ENCODE measurements at places on chromosomes 5 and 9.

DNA sequence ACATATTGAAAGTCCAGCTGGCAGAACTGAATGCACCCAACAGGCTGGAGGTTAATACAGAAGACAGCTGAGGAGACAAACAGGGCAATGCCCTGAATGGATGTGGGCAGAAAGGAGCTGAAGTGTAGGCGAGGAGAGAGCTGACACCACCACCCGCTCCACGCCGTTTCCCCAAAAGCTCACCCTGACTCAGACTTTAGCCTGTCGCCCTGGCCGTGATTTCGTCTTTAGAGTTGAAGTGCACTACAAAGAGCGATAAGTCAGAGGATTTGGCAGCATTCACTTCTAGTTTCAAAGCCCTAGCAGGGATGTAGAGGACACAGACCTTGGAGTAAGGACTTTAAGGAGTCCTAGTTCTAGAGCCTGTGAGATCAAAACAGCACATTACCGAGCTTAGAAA lies 2.2 kb upstream of the ERAP1 start:
- DNase-seq, result no peak

GRCh38 chr5:2739360-2740050 lies 12.0 kb downstream of the IRX2 start:
- DNase-seq, result no peak

DNA sequence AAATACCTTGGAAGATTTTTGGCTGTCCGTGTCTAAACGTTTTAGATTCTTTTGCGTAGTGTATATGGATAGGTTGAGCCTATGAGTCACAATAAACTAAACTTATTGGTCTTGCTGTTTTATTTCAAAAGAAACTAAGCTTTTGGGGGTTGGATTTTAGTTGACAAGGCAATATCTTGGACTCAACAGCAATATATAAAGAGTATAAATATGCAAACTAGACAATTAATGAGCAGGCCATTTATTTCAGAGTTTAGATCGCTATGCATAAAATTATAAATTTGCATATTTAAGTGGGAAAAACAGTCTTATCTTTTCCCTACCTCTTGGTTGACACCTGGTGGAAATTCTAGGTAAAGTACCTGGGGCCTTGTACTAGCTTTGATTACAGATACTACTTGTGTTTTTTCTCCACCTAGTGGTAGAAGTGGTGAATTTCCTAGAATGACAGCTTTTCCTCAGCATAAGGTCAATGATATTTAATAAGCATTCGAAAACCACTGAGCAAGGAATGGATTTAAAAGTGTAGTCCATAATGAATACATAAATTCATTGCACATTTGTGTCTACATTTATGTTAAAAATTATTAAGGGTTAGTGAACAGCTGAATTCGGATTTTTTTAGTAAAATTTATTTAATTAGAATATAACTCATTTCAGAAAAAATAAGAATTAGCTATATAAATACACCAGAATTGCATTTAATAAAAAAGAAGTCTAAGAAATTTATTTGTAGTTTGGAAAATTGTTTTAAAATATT lies 1.7 kb upstream of the ARRDC3 start:
- peak; percentile 91 for DNase-seq

DNA sequence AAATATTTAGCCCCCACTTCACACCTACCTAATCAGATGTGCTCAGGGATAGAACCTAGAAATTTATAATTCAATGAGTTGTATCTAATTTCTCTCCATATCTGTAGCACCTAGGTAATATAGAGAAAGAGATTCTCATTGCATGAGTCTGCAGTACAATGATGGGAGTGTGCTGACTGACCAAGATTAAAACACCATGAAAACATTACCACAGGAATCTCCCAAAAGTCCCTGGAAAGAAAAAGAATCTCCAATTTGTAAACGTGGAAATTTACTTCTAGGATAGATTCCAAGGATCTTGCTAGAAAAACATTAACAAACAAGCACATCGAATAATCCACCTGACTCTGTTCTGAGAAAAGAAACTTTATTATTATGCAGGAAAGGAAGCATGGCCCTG lies 45.0 kb upstream of the DMRTA1 start:
- DNase-seq, result no peak

DNA sequence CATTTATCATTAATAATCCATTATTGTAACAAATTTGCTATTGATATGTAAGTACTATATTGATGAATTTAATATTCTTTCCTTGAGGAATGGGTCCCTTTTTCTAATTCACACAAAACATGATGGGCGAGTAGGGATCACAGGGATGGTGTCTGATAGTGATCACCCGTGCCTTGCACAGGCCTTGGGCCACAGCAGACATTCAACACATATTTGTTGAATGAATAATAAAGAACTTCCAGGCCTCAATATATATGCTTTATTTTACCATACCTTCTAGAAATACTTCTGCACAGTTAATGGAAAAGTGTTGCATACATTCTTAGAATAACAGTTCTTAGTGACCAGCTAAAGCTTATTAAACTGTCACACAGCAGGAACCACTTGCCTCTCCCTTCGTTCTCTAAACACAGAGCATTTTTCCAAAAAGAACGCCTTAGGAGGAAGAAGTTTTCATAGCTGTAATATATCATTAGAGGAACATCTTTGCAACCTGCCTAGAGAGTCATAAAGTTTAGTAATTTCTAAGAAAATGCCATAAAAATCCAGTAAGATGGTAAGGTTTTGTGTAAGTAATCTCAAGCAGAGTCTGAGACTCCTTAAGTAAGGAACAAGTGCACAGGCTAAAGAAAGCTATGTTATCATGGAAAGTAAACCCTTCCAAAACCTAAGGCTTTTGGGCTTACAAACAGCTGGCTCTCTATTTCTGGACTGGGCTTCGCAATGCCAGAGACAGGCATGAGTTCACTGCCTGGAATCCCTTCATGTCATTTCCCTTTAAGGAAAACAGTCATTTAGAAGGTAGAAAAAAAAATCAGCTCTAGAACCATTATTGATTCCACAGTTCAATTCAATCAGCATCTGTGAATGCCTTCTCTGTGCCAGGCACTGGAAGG lies 17.7 kb downstream of the TTLL11 start:
- no peak for DNase-seq

DNA sequence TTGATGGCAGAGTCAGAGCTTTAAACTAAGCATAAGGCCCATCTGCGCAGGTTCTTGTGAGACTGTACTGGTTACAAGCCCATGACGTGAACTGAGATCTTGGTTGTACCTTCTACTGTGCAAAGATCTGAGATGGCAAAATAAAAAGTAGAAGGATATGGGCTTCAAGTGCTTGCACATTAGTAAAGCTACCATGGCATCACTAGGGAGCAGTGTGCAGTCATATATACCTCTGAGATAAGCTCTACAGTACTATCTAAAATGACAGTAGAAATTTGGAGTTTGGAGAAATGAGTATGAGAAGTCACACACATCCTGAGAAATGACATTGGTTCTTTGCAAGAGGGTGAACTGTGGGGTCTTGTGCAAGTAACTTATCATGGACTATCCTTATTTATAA lies 408.2 kb upstream of the PRR16 start:
- no peak for DNase-seq

GRCh38 chr9:20078246-20078645 lies 289.4 kb upstream of the SLC24A2 start:
- DNase-seq, result no peak

- DNase-seq, result no peak
These were observed 32.6 kb upstream of the PRRC2B start for GRCh38 chr9:131361202-131361833.

- no peak for DNase-seq
These were observed 508.7 kb upstream of the GRAMD2B start for GRCh38 chr5:125914471-125914870.

DNA sequence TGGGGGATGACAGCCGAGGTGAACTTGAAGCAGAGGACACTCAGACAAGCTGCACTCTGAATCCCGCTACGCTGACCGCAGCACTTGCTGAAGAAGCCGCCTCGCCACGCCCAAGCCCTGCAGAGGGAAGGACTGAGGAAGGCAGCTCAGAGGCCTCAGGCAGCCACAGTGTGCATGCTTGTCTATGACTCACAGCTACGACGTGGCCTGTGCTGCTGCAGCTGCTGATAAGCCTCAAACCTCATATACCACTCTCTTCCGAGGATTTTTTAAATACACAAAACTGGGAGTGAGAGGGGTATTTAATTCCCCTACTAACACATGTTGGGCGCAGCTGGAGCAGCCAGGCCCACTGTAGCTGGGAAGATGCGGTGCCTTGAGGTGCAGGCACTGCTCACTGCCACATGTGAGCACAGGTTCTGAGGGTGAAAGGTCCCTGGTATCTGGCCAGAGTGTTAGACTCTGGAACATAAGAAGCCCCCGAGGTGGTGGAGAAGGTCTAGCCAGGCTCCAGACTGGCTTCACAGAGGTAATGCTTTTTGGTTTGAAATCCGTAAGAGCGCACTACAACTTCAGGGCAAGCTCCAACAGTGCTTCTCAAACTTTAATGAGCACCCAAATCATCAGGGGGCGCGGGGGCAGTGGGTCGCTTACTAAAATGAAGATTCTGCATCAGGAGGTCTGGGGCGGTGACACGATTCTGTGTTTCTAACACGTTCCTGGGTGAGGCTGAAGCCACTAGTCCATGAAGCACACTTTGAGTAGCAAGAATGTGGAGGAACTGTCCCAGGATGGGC lies 196.8 kb downstream of the AUH start:
- peak; percentile 92 for DNase-seq

- no peak for DNase-seq
These were observed 177.3 kb downstream of the MACROH2A1 start for GRCh38 chr5:135221696-135222095.

GRCh38 chr5:61081741-61082140 lies 80.5 kb downstream of the SMIM15 start:
- no peak for DNase-seq

GRCh38 chr9:116027951-116028350 lies 125.6 kb upstream of the PAPPA start:
- no peak for DNase-seq

DNA sequence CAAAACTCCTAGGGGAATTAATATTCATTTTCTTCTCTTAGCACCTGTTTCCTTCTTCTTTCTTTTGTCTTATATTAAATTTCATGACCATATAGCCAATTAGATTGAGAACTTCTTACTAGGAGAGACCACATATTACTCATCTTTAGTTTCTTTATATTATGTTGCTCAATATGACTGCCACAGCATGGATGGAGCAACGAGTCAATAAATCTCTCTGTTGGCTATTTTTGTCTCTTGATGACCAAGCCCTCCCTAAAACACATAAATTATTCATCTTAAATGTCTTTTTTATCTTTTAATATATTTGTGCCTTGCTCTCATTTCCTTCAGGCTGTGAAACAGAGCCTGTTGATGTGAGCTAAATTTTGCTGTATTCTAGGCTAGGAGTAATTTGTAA lies 123.0 kb downstream of the ADAMTSL1 start:
- no peak for DNase-seq

DNA sequence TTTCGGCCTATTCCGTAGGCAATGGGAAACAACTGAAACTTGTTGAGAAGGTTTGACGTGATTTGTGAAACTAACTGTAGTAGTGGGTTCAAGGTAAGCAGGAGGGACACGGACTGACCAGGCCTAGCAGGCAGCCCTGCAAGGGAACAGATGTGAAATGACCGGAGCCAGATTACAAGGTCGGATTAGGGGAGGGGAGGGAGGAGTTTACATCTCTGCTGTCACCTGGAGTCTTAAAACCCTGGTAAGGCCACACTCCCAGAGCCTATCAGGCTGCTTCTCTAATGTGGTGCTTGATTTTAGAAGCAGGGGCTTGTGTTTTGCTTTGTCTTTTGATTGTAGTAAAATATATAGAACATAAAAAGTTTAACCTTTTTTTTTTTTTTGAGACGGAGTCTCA lies 3.5 kb upstream of the SPTAN1 start:
- no peak for DNase-seq

DNA sequence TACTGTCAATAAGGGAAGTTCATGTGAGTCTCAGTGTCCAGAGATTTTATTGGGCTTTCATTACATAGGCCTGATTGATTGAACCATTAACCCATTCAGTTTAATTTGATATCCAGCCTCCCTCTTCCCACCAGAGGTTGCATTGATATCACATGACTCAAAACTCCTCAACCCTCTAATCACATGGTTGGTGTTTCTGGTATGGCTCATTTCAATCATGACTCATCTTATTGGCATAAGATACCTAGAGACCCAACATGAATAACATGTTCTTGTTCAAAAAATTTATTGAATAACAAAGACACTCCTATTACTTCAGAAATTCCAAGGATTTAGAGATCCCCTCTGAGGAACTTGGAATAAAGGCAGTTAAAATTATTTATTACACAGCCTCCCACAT lies 982.2 kb downstream of the TLE1 start:
- no peak for DNase-seq

- DNase-seq, result no peak
These were observed 54.7 kb upstream of the SIMC1 start for GRCh38 chr5:176183321-176184074.

DNA sequence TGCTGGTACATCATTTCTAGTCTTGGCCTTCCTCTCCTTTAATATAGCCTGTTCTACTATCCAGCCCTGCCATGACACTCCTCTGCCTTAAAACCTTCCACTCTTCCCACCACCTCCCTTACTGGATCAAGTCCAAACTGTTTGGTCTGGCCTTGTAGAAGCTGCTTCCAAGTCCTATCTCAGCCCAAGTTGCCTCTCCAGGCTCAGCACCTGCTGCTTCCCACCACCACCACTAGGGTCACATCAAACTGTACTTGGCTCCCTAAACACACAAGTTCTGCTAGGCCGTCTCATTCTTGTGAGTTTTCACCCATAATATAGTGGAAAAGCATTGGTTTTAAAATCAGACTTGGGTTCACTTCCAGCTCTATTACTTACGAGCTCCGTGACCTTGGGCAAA lies 1.4 kb downstream of the NDUFA8 start:
- peak; percentile 50 for DNase-seq

GRCh38 chr5:112823656-112824055 lies 37.4 kb upstream of the SRP19 start:
- no peak for DNase-seq

DNA sequence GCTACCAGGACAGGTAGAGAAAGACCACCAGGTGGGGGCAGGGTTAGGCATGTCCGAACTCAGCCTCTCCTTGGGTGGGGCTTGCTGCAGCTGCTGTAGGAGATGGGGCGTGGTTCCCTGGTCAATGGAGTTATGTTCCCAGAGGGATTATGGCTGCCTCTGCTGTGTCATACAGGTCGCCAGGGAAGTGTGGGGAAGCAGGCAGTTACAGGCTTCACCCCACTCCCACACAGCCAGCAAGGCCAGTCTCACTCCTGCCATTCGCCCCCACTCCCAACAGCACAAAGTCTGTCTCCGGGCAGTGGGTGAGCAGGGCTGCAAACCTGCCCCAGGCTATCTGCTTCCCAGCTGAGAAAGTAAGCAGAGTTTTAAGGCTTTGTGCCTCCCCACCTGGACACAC lies 20.0 kb upstream of the CEP72 start:
- DNase-seq, result no peak

DNA sequence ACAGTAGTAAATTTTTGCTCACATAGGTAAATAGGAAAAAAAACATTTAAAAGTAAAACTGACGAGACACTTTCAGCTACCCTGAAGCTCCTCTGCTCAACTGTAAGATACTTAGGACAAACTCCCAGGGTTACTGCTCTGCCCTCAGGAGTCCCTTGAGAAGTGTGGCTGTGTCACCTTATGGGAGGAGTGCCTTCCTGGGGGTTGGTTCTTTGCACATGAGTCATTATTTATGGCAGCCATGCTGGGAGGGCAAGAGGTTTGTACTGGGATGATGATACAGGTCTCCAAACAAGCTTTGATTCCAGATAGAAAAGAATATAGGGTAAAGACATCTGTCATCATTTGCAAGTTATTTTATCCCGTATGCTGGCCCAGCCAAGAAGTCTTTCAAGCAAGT lies 45.9 kb downstream of the TTC1 start:
- no peak for DNase-seq

Data from activated CD4-positive, alpha-beta T cell treated with anti-CD3 and anti-CD28 coated beads, Interleukin-2, amount 50 U/mL, for 16 hours (primary cell).